Stimulated activated naive CD8-positive, alpha-beta T cell treated with anti-CD3 and anti-CD28 coated beads, Interleukin-15, Interleukin-2, amounts not matched to agents 100 U/mL and 50 U/mL, for 24 hours (primary cell): ENCODE measurements at places on chromosomes 3 and 15.

DNA sequence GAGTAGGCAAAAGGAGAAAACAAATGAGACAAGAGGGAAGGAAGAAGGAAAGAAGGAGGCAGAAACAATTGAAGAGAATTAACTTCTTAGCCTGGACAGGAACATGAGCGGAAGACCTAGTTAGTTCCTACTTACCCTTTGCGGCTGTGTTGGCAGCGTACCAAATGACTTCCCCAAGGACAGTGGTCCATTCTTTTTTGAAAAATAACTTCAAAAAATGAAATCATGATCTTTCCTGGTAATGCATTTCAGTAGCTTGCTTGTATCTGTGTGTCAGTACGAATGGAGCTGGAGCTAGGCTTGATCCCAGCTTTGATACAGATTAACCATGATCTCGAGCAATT is 41.5 kb upstream of the CFAP161 start:
- no peak for DNase-seq

DNA sequence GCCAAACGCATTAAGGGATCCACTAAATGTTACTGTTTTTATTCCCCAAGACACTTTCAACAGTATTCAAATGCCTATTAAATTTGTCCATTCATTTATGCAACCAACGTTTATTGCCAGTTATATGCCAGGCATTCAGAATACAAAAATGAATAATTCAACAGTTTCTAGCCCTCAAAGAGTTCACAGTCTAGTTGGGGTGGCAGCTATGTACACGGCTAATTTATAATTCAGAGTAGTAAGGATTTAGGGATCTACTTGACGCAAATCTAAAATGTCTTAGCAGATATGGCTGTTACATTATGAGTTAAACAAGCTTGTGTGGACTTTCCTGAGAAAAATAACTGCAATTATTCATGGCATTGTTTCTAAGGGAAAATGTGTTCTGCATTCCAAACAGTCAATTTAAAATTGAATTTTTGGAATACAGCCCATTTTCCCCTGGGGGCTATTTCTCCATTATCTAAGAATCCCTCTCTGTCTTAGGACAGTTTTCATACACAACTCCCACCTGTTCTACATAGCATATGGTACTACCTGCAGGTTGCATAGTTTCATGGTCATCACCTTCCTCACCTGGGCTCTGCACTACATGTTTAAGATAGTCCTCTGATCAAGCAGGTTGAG is 11.5 kb upstream of the MSL2 start:
- no peak for DNase-seq

GRCh38 chr3:28915741-28916500 is 364.9 kb upstream of the RBMS3 start:
- DNase-seq, result peak; percentile 10

DNA sequence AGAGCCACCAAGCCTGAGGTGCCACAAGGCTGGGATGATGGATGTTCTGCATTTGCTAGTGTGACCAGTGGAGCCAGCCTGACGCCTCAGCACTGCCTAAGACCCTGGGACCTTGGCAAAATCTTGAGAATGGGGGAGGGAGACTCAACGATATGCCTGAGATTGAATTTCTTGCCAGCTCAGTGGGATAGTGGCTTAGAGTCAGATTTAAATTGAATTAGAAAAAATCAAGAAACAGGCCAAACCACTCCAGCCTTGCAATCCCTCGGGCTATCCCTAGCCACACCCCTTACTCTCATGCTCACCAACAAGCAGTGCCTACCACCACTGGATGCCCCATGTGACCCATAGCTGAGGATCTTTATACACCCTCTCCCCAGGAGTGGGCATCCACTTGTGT is 18.7 kb upstream of the PDE8A start:
- DNase-seq, result no peak

- no peak for DNase-seq
Observed at GRCh38 chr15:69340243-69340900, 41.7 kb downstream of the PAQR5 start.

- DNase-seq, result no peak
Observed at GRCh38 chr3:147119989-147120388, 286.4 kb downstream of the ZIC4 start.

GRCh38 chr3:135706758-135707375 is 258.7 kb upstream of the PPP2R3A start:
- DNase-seq, result no peak

DNA sequence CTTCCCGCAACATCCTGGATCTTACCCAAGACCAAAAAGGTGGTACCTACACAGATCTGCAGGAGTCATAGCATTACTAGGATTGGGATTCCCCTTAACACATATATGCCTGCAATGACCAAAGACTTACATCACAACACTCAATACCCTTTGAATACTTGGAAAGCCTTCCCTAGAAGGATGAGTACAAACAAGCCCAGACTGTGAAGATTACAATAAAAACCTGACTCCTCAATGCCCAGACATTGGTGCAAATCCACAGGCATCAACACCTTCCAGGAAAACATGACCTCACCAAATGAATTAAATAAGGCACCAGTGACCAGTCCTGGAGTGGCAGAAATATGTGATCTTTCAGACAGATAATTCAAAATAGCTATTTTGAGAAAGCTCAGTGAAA is 326.8 kb downstream of the TBL1XR1 start:
- no peak for DNase-seq

- no peak for DNase-seq
Observed at GRCh38 chr3:73813291-73813690, 188.6 kb upstream of the PDZRN3 start.

- no peak for DNase-seq
Observed at GRCh38 chr15:78997981-78998499, 53.2 kb upstream of the CTSH start.

DNA sequence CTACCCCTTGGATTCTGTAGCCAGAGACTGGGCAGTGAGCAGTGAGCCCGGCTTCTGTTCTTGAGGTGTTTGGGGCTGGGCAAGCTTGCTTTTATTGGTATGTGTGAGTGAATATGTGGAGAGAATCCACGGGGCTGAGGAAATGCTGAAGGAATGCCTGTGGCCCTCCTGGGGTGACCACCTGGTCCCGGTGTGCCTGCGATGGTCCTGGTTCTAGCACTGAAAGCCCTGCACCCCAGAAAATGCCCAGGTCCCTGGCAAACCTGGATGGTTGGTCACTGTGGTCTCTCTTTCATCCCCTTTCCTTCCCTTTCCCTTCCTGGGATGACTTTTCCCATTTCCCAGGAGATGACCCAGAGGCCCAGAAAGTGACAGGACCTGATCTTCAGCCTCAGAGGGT is 4.2 kb downstream of the ZBTB47 start:
- DNase-seq, result no peak

DNA sequence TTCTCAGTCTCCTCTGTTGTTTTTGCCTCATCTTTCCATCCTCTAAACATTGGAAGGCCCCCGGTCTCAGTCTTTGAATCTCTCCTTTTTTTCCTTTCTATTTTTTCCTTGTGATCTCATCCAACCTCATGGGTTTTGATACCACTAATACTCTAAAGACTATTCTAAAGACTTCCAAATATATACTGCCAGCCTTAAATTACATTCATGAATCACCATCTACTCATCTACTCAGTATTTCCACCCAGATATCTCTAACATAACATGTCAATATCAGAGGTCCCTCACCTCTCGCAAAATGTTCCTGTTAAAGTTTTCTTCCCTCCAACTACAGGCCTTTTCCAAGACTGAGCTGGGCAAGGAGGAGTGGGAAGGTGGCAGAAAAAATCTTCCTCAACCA is 282.5 kb upstream of the TTC14 start:
- no peak for DNase-seq

DNA sequence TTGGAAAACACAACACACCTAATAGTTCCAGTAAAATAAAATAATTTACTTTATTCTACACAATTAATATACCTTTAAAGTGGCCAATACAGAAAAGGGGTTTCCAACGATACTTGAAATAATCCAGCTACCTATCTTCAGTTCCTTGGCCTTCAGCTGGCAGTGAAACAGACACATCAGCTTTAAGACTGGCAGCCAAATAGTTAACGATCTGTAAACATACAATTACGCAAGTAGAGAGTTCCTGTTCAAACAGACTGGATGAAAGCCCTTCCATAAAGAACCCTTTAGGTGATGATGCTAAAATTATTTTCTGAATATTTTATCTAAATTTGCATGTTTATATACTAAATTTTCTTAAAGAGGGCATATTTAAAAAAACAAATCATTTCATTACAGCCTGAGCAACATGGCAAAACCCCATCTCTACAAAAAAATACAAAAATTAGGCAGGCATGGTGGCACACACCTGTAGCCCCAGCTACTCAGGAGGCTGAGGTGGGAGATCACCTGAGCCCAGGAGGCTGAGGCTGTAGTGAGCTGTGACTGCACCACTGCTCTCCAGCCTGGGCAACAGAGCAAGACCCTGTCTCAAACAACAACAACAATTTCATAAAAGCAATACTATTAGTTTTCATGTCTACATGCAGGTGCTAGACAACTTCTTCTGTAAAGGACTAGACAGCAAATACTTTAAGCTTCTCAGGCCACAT is 12.9 kb downstream of the DYNC1LI1 start:
- DNase-seq, result no peak

DNA sequence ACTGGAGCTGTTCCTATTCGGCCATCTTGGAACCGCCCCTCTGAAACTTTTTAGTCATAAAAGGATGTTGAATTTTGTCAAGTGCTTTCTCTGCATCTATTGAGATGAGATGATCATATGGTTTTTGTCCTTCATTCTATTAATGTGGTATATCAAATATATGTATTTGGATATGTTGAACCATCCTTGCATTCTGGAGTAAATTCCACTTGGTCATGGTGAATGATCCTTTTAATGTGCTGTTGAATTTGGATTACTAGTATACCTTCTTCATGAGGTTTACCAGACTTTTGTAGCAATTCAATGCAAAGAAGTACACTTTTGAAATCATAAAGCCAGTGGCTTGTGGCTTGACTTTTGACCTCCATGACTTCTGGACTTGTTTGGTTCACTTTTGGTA is 33.4 kb upstream of the XRN1 start:
- no peak for DNase-seq

- DNase-seq, result no peak
Observed at GRCh38 chr15:83844742-83845141, 190.8 kb downstream of the ADAMTSL3 start.

- no peak for DNase-seq
Observed at GRCh38 chr3:117104792-117105191, 395.2 kb downstream of the TUSC7 start.

DNA sequence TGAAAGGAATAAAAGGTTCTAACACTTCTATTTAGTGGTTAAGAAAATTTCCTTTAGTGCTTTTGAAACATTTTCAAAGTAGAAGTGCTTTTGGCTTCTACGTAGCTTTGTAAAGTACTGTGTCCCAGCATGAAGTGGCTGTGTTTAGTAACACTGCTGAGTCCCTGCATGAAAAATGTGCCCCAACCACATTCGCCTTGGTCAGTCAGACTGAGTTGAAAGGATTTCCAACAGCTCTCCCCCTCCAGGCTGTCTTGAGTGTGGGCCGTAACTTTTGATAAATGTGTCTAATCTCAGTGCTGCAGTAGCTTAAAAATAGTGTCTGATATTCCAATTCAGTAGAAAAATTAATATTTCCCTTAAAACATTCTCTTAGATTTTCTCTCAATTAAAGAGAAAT is 115.0 kb downstream of the NR1D2 start:
- no peak for DNase-seq

- DNase-seq, result no peak
Observed at GRCh38 chr3:73484656-73485248, 140.0 kb downstream of the PDZRN3 start.

- no peak for DNase-seq
Observed at GRCh38 chr3:126551839-126552687, 6.7 kb downstream of the C3orf22 start.

- DNase-seq, result no peak
Observed at GRCh38 chr15:65423976-65424679, 1.4 kb upstream of the IGDCC4 start.

GRCh38 chr15:39685999-39686613 is 96.5 kb downstream of the FSIP1 start:
- peak; percentile 27 for DNase-seq

- no peak for DNase-seq
Observed at GRCh38 chr3:194609601-194610000, 23.6 kb downstream of the TMEM44 start.

DNA sequence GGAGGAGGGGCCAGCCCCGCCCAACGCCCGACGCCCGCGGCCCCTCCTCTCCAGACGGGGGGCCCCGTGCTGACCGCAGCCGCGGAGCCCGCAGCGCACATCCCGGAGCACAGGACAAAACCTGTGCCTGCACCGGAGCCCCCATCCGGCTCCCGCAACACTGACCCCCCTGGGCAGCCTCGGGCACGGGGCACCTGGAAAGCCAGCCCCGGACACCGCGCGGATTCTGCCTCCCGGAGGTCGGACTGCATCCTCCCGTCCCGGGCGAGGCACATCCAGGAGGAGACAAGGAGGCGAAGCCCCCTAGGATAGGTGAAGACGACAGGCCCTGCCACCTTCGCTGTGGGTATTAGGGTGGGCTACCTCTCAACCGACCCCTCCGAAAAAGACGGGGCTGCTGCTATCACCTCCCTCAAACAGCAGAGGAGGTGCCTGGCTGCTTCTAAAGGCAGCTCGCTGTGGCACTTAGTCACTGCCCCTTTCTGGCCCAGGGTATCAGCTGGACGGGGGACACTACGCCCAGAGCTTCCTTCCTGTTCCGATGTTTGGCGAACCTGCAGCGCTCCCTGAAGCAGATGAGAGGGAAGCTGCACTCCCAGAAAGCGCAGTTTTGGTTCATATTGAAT is 10.6 kb downstream of the XXYLT1 start:
- peak; percentile 30 for DNase-seq

GRCh38 chr3:123818921-123819429 is 65.2 kb downstream of the MYLK start:
- DNase-seq, result no peak

- DNase-seq, result no peak
Observed at GRCh38 chr3:27360113-27361078, 8.8 kb downstream of the NEK10 start.
